ENCODE measurements at places on chromosomes 12 and 14.
A peak's percentile ranks its signal among the peaks of the same experiment; 100 is the strongest.

DNA sequence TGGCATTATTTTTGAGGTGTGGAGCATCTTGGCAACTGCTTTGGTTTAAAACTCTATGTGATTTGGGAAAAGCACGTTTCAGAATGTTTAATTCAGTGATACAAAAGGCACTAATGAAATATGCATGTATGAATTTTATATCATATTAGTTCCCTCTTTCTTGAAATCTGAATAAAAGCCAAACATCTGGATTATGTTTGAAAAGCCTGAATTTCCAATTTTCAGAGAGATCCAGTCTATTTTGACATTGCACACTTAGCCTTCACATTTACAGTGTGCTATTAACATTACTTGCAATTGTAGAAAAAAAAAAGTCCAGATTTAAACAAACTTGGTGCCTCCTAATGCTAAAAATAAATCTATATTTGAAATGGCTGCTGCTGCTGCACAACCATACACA is 219.1 kb upstream of the NPAS3 start:
- no peak for DNase-seq

DNA sequence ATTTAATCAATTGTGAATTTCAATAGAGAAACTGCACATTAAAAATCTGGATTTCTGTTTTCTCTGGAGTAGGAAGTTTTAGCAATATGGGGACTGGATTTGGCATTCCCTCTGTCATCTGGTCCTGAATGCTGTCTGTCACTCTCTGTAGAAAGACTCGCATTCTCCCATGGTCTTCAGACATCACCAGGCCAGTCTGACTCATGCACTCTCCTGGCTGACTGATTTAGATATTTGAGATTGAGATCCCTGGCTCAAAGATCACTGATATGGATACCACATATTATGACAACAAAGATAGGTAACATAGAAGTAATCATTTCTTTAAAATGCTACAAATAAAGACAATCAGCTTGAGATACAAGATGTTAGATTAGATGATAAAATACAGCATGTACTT is 524.5 kb downstream of the GALC start:
- no peak for DNase-seq

DNA sequence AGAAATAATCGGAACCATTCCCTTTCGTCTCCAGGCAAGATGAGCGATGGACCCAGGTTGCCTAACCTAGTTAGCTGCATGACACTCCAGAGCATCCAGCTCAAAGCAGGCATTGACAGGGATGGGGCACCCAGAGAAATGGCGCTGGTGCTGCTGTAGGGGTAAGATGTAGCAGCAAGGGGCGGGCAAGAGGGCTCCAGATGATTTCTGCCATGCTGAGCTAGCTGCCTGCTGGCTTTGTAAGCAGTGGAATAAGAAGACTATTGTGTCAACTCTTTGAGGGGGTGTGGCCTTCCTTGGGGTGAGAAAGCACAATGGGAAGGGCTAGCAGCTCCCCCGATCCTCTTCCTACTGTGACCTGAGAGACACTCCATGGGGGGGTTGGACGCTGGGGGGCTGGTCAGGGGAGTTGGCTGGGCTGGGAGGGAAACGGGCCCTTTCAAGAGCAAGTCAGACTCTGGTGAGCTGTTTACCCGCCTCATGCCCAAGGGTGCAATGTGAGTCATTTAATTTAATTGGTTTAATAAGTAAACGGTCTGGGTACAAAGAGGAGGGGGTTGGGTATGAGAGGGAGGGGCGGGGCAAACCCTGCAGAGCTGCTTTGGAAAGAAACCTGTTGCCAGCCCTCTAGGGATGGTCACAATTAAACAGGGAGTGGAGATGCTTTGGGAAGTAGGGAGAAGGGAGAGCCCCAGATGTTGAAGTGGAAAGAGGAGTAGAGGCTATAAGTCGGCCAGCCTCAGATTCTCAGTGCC is 50.5 kb downstream of the B4GALNT3 start:
- DNase-seq = peak; percentile 53

DNA sequence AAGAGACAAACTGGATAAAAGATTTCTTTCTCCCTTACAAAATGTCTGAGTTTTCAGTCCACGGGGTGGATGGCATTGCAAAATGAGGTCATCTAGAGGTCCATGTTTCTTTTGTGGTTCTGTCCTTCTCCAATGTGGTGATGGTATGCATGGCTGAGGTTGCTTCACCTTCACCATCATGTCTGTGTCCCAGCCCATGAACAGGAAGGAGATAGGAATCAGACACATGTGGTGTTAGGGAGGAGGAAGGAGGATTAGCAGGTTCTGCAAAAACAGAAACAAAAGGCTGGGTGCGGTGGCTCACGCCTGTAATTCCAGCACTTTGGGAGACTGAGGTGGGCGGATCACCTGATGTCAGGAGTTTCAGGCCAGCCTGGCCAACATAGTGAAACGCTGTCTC is 11.0 kb upstream of the AEBP2 start:
- no peak for DNase-seq

Data from body of pancreas (tissue), 4 donors.